ENCODE measurements at places on chromosomes 1 and 21.
A peak's percentile ranks its signal among the peaks of the same experiment; 100 is the strongest.

- no peak for DNase-seq
Measured at GRCh38 chr1:63701187-63701586, 72.6 kb upstream of the ROR1 start.

DNA sequence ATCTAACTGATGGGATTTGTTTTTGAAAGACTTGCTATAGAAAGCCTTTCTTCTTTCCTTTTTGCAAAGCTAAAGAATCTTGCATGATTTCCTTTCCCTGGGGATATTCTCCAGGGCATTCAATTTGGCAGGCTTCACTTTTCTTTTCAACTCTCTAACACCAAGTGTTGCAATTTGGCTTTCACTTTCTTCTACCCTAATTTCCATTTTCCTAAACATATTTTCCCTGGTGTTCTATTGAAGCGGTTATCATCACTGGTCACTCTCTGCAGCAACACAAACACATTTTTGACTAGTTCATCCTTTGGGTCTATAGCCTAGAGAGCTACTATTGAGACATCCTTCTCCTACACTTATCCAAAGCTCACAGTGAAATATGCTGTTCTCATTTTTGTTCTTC, 424.5 kb downstream of the NEGR1 start:
- no peak for DNase-seq

DNA sequence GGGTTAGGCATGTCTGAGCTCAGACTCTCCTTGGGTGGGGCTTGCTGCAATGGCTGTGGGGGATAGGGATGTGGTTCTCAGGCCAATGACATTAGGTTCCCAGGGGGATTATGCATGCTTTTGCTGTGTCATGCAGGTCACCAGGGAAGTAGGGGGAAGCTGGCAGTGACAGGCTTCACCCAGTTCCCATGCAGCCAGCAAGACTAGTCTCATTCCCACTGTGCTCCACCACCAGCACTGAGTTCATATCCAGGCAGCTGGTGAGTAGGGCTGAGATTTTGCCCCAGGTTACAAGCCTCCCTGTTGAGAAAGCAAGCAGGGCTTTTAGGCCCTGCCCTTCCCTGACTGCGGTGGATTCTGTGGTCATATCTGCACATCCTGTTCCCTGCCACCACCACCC, 32.1 kb upstream of the PLA2G5 start:
- DNase-seq, result no peak

GRCh38 chr1:163440090-163440489, 118.3 kb downstream of the NUF2 start:
- no peak for DNase-seq

- DNase-seq, result no peak
Measured at GRCh38 chr1:215226757-215227156, 144.2 kb downstream of the KCNK2 start.

GRCh38 chr1:104592926-104593325, 843.2 kb downstream of the AMY1C start:
- DNase-seq, result no peak

GRCh38 chr1:7656557-7657215, 114.4 kb upstream of the VAMP3 start:
- DNase-seq, result no peak

DNA sequence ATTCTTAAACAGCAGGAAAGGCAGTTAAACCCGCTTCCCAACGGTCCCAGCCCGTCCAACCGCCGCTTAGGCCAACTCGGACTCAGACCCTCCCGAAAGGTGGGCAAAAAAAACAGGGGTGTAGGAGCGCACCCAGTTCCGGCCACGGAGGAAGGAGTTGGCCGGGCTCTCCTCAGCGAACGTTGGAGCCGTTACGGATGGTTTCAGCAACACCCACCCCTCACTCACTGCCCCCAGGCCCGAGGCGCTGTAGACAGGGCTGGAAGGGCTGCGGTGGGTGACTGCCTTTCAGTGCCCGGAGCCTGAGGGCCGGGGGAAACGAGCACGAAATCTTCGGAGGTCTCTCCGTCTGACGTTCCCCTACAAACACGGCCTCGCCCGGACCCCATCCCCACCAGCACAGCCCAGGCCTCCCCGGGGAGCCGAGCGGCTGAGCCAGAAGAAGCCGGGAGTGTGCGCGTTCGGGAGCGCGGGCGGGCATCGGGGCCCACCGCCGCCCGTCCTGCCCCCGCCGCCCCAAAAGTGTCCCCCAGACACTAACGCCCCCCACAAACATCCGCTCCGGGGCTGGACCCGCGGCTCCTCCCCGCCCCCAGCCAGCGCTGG, 1.3 kb downstream of the KDM5B start:
- peak; percentile 49 for DNase-seq

GRCh38 chr1:45037456-45037855, 25.4 kb downstream of the UROD start:
- no peak for DNase-seq

DNA sequence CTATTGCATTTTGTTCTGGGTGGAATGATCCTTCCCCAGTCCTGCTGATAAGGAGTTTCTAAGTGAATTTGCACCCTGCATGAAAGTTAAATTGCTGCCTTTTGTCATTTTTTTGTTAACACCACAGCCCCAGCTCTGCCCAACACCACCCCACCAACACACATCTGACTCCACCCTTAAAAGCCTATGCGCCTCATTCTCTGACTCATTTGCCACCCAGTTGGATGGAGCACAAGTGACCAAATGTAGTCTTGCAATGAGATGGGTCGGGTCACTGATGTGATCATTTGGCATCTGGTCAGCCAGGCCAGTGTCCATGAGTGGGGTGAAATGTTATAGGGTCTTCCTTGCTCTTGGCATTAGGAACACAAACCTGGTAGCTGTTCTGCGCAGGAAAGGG, 256.8 kb downstream of the KAZN start:
- no peak for DNase-seq

DNA sequence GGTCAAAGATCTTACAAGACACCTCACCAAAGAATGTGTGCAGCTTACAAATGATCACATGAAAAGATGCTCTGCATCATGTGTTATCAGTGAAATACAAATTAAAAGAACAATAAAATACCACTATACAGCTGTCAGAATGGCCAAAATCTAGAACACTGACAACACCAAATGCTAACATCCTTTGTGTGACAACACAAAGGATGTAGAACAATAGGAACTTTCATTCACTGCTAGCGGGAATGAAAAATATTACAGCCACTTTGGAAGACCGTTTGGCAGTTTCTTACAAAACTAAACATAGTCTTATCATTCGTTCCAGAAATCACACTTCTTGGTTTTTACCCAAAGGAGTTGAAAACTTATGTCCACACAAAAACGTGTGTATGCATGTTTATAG, 20.6 kb upstream of the SELP start:
- DNase-seq, result no peak

GRCh38 chr1:196590959-196591358, 17.3 kb downstream of the KCNT2 start:
- DNase-seq, result no peak

DNA sequence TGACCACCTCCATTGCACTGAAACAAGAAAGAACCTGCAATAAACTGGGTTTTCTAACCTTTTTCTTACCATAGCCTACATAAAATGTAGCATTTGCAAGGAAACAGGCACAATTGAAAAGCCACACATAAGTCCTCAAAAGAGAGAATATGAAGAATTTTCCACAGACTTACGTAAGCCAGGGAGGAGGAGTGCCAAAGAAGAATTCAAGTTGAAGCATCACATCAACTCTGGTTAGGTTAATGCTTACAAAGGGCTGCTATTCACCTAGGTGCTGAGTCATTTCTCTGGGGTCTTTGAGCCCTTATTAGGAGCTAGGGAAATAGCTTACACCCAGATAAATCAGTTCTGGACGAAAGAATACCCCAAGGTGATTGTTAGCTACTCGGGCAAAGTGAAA, 9.6 kb downstream of the OSCP1 start:
- no peak for DNase-seq

GRCh38 chr1:246691622-246692495, 32.4 kb upstream of the SCCPDH start:
- no peak for DNase-seq

DNA sequence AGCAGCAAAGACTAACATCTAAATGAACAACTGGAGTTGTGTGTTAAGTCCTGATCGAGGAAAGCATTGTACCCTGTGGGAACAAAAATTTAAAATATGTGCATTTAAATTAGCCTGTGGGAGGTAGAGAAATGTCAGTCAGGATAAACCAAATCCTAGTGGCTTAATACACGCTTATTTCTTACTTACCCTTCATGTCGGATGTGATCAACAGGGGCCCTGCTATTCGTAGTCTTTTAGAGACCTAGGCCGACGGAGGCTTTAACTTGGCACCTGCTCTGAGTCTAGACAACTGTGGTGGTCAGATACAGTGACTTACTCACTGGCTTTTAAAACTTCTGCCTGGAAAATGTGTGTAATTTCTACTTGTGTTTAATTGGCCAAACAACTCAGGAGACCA, 10.2 kb downstream of the GSTM3 start:
- no peak for DNase-seq

GRCh38 chr1:205232945-205233397, 5.2 kb downstream of the TMCC2 start:
- no peak for DNase-seq

- no peak for DNase-seq
Measured at GRCh38 chr1:235673981-235674380, 24.4 kb upstream of the GNG4 start.

DNA sequence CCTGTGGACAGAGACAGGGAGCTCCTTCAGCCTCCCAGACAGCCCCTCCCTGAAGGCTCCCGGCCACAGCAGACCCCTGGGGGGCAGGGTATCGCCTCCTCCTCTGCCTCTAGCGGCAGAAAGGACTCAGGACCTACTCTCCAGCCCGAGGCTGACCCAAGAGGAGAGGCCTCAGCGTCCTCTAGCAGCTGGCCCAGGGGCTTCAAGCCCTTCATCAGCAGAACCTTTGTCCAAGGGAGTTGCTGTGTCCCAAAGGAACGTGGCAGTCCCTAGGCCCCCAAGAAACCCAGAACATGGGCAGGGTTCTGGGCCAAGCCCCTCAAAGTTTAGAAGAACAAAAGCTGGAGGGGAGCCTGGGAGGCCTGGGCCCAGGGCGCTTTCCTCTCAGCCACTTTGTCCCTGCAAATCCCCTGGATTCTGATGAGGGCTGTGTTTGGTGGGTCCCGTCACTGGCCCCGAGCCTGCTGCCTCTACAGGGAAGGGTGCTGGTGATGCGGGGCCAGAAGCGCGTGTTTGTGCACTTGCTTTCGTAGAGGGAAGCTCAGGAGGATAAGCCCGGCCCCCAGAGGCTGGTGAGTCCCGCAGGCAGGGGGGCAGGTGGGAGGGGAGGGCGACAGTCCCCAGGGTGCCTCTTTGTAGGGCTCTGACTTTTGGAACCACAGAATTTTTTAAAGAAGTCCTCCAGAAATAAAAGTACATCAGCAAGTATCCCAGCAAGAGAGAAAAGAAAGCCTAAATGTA, 13.3 kb downstream of the ITGB2 start:
- DNase-seq, result no peak

DNA sequence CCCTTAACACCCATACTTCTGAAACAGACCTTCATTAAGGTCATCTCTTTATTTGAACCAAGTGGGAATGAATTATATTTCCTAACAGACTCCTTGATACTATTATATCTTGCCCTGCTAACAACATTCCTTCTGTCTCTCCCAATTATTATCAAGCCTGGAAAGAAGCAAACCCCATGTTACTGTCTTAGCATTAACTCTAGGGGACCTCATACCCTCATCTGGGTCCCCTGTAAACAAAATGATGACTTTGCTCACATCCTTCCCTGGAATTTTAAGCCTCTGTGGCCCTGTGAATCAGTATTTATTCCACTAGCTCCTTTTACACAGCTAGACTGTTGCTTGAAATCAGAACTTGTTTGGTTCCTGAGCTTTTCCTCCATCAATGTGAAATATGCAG, 38.3 kb upstream of the BCL10 start:
- no peak for DNase-seq

DNA sequence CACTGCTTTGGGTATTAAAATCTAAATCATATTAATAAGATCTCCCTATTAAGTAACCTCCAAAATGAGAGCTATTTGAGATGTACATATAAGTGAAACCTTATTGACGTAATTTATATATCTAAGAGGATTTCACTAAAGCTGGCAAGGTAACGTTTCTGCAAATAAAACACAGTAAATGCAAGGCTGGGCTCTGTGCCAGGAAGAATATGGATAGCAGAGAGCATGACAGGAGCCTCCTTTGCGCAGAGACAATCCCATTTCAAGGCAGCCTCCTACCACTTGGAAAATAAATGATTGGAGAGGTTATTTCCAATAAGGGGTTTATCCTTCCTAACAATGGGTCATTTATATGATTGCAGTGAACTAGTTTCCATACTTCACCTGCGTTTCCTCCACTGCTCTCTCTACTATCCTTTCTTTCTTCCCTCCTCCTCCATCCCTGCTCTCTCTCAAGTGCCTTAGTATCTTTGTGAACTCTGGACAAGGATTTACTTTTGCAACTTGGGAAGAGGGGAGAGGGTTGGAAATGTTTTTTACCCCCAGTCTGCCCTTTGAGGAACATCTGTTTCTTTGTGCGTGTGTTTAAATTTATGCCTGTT, 3.0 kb upstream of the NFIA start:
- no peak for DNase-seq

DNA sequence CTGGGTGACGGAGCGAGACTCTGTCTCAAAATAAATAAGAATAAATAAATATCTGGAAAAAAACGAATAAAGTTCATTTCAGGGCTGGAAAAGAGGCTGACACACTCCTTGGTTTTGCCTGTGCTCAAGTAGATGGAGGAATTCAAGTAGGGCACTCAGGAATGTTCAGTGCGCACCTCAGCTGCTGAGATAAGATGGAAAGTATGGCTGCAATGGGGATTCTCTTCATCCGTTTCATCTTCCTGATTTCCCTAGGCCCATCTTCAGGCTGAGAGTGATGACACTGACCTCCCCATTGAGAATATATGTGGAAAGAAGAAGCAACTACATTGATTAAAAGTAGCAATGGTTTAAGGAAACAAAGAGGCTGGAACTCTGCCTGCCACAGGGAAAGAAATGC, 130.5 kb upstream of the ZNF644 start:
- DNase-seq, result no peak

DNA sequence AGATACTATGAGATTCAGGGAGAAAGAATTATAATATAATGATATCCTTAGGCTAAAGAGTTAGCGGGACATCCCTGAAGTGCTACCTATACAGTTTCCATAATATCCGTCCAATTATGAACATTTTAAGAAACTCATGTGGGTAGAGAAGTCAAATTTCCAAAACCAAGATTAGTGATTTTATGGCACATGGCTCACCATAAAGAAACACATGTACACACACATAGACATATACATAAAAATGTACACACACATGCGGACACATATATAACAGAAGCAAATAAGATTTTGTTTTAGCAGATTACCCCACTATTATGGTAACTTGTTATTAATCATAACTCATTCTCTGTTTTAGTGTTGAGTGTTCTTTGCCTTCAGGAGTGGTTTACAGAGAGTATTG, 566.7 kb upstream of the NEGR1 start:
- no peak for DNase-seq

DNA sequence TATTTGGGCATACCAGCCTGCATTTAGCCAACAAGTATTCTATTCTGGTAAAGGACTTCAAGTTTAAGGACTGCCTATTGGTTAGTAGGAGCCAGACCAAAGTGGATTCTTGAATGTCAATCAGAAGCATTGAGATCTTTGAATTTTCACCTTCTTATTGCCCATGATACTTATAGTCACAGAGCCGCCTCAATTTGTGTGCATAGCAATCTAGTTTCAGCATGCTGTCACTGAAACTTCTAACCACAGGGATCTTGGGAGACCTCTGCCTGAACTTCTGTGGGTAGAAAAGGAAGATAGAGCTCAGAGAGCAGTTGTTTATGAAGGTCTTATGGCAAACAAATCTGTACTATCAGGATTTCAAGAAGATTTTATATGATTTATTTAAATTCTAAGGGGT, 501.4 kb upstream of the USP24 start:
- no peak for DNase-seq

Measured in HuH-7.5 (cell line).